ENCODE measurements at places on chromosomes 4 and X. TPM values are rescaled to one million over a fixed set of nuclear protein-coding genes. Genes with fewer than 3 reads are reported as not detected.
A peak's percentile ranks its signal among the peaks of the same experiment; 100 is the strongest.

TCP11X2 gene
- 0.88 TPM for total RNA-seq

GRCh38 chrX:10021461-10022272 is 54.5 kb downstream of the CLDN34 start:
- no peak for DNase-seq

DNA sequence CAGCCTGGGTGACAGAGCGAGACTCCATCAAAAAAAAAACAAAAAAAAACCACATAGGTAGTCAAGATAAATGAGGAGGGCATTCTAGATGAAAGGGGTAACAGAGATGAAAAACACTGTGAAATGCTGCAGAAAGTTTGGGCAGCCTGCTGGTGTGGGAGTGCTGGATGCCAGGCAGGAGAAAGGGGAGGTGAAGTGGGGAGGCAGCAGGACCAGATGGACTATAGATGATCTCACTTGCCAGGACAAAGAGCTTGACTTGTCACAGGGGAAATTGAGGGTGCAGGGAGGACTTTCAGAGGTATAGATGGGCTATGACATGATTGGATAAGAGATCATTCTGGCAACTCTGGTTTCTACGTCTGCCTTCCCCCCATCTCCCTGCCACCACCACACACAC is 519.7 kb upstream of the ZFP42 start:
- no peak for DNase-seq

DNA sequence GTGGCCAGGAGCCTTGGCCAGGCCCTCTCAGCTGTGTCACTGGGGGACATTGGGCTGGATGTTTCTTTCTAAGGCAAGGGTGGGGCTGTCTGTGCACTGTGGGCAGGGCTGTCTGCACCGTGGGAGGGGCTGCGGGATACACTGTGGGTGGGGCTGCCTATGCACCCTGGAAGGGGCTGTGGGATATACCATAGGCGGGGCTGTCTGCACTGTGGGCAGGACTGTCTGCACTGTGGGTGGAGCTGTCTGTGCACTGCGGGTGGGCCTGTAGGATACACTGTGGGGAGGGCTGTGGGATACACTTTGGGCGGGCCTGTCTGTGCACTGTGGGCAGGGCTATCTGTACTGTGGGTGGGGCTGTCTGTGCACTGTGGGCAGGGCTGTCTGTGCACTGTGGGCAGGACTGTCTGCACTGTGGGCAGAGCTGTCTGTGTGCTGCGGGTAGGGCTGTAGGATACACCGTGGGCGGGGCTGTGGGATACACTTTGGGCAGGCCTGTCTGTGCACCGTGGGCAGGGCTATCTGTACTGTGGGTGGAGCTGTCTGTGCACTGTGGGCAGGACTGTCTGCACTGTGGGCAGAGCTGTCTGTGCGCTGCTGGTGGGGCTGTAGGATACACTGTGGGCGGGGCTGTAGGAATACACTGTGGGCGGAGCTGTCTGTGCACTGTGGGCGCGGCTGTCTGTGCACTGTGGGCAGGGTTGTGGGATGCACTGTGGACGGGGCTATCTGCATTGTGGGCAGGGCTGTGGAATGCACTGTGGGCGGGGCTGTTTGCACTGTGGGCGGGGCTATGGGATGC is 31.1 kb downstream of the ACOX3 start:
- no peak for DNase-seq

HTR2C gene
- 1.7 TPM for total RNA-seq

CAPN6 gene
- total RNA-seq, result 232 TPM

DNA sequence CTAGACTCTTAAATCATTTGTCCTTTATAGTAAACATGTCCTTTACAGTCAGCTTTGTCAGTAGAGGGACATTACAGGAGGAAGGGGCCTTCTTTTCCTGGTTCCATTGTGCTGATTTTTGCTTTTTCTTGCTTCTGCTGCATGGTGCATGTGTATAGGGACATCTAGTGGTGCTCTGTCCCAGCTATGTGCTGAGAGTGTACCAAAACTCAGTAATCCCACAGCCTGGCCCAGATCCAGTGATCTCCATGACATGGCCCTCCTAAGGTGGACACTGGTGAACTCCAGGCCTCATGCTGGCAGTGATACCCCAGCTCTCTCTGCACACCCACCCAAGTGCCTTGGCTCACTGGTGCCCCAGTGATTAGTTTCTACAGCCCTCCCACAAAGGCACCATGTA is 45.2 kb downstream of the MAGEB17 start:
- peak; percentile 54 for DNase-seq

DNA sequence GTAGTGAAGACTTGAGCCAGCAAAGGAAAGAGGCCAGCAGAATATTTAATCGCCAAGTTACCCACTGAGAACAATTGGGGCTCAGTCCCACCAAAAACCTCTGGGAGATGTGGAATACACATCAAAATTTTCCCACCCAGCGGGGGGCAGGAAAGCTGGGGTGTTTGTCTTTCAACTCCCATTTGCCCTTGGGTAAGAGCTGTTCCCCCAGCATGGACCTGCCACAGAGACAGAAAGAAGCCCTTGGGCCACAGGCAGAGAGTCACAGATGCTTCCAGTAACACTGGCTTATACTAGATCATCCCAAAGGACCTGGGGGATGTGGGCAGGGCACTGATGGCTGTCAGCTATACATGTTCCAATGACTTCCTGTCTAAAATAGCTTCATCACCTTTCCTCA is 18.9 kb upstream of the FBXW7 start:
- DNase-seq, result no peak

Measured in neural progenitor cell (in vitro differentiated cells).